ENCODE measurements at places on chromosomes 2 and 18.
A peak's percentile ranks its signal among the peaks of the same experiment; 100 is the strongest.

- peak; percentile 24 for DNase-seq
These were observed 27.9 kb upstream of the ASNSD1 start for GRCh38 chr2:189633392-189633811.

- DNase-seq: no peak
These were observed 47.7 kb downstream of the COLEC12 start for GRCh38 chr18:452816-453215.

- no peak for DNase-seq
These were observed 1596.5 kb upstream of the NXPH2 start for GRCh38 chr2:140376686-140377085.

DNA sequence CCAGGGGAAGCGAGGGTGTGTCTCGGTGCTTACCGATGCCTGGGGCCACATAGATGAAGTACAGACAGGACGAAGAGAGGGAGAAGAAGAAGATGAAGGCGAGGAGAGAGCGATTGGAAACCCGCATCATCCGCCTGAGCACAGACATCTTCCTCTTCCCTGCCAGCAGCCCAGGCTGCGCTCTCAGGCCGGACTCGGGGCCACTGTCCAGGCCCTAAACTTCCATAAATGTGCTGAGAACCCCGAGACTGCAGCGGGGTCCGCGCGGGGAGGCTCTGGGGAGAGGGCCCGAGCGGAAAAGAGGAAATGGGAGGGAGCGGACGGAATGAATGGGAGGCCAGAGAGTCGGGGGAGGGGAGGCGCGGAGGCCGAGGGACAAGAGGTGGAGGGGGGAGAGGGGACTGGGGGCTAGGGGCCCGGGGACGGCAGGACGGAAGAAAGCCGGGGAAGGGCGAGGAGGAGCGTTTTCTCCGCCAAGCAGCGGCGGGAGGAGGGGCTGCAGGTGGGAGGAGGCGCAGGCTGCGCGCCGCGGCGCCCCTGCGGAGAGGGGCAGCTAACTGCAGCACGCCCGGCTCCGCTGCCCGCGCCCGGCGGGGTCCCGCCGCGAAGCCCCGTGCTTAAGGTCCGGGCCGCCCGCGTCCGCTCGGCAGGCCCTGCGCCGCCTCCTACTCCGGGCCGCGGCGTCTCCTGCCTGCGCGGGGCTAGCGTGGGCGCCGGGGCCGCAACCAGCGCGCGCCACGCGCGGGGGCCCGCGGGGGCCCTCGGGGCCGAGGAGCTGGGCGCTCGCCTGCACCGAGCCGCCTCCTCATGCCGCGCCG is at the start of gene B4GALT6:
Gene B4GALT6, minus strand, starts transcription at position 303 of the 818 bp plus-strand sequence. Its CDS starts 155 bp downstream, at position 148.
- peak; percentile 12 for DNase-seq

DNA sequence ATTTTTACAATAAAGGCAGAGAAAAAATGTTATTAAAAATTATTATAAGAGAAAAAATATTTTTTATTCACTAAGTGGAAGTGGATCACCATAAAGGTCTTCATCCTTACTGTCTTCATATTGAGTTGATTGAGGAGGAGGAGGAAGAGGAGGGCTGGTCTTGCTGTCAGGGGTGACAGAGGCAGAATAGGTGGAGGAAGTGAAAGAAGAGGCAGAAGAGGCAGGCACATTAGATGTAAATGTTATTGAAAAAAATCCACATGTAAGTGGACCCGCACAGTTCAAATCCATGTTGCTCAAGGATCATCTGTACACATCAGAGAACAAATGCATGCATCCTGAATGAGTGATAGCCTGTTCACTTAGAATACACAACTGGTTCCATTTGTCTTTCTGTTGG is 6.4 kb upstream of the SPATS2L start:
- no peak for DNase-seq

DNA sequence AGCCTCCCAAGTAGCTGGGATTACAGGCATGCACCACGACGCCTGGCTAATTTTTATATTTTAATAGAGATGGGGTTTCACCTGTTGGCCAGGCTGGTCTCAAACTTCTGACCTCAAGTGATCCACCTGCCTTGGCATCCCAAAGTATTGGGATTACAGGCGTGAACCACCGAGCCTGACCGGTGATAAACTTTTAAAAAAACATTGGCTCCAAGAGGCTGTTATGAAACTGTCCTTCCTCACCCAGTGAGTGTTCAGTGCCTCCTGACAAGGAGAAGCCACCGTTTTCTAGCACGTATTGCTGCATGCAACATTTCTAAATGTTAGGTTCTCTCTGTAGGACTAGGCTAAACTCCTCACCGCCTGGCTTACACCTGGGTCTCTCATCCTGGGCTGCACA is 63.3 kb downstream of the EDAR start:
- DNase-seq: no peak

GRCh38 chr18:76136701-76137100 is 358.3 kb downstream of the ZNF516 start:
- DNase-seq: no peak

DNA sequence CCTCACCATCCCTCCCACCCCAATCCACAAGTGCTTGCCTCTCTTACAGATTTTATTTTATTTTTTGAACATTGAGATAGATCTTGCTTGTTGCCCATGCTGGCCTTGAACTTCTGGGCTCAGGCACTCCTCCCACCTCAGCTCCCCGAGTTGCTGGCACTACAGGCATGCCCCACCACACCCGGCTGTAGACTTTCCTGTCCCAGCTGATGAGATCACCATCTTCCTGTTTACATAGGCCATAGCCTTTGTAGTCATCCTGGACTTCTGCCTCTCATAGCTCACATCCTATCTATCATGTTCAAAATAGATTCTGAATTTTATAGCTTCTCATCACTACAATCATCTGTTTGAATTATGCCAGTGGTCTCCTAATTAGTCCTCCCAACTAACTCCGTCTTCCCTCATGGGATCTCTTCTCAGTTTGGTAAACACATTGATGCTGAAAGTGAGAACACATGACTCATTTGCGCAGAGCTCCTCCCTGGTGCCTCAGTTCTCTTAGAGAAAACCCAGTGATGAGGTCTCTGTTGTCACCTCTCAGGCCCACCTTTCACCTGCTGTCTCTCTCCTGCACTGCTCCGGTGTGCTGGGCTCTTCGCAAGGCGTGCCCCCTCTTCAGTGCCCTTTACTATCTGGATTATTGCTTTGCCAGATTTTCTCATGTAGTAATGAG is 243.0 kb downstream of the ZNF407 start:
- no peak for DNase-seq

- DNase-seq: peak; percentile 15
These were observed 1.0 kb upstream of the GMPPA start for GRCh38 chr2:219497495-219498279.

- DNase-seq: no peak
These were observed 137.1 kb downstream of the RPIA start for GRCh38 chr2:88828397-88829137.

DNA sequence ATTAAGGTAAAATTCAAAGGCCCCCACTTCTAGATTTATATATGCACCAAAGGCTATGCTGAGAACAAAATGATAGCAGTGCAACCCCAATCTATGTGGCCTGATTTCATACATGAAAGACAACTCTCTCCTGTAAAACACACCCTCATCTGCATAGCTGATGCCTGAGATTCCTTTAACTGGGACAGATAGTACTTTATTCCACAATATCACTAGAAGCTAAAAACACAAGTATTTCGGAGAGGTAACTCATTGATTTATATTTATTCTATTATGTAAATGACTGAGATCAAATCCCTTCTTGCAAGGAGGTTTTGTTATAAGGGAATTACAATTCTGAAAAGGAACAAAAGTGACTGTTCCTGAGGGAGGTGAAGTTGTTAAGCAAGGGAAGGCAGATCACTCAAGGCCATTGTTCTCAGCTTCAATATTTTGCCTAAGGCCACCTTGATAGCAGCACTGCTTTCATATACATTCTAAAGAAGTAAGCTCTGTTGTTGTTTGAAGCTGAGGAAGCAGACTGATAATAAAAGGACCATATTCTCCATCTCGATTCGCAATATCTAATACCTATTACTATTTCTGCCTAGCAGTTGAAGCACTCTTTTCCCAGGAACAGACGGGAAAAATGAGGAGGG is 471.0 kb upstream of the CDH7 start:
- DNase-seq: no peak

DNA sequence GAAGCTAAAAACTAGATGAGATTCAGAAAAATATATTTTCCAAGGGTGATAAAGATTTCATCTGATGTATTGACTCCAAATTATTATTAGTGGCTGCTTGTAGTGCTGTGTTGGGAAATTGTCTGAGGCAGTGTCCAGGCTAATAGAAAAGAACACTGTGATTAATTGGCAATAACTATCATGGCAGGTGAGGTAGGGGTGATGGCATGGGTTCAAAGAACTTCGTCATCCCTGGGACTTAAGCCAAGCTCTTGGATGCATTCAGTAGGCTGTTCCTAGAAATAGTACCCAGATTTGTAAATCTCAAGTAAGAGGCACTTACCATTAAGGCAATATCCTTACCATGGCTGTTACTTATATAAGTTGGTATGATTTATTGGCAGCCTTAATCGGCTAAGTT is 13.2 kb upstream of the RAPGEF4 start:
- no peak for DNase-seq

Measured in stimulated activated naive CD4-positive, alpha-beta T cell (primary cell).